IMR-90 (cell line): ENCODE measurements at places on chromosomes 11 and 22. TPM values are rescaled to one million over a fixed set of nuclear protein-coding genes. Genes with fewer than 3 reads are reported as not detected.

DNA sequence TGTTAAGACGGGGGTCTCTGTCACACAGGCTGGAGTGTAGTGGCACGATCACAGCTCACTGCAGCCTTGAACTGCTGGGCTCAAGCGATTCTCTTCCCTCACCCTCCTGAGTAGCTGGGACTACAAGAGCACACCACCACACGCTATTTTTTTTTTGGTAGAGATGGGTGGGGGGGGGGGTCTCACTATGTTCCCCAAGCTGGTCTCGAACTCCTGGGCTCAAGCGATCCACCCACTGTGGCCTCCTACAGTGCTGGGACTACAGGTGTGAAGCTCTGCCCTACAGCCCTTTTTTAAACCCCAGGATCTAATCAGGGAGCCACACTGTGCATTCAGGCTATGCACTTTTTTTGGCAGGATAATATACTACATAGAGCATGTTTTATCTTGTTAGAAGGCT is 1.4 kb upstream of the DHCR7 start:
- DNase-seq, result no peak

Gene OR6A2
- 0.56 and 0.72 TPM in 2 replicates for total RNA-seq

DNA sequence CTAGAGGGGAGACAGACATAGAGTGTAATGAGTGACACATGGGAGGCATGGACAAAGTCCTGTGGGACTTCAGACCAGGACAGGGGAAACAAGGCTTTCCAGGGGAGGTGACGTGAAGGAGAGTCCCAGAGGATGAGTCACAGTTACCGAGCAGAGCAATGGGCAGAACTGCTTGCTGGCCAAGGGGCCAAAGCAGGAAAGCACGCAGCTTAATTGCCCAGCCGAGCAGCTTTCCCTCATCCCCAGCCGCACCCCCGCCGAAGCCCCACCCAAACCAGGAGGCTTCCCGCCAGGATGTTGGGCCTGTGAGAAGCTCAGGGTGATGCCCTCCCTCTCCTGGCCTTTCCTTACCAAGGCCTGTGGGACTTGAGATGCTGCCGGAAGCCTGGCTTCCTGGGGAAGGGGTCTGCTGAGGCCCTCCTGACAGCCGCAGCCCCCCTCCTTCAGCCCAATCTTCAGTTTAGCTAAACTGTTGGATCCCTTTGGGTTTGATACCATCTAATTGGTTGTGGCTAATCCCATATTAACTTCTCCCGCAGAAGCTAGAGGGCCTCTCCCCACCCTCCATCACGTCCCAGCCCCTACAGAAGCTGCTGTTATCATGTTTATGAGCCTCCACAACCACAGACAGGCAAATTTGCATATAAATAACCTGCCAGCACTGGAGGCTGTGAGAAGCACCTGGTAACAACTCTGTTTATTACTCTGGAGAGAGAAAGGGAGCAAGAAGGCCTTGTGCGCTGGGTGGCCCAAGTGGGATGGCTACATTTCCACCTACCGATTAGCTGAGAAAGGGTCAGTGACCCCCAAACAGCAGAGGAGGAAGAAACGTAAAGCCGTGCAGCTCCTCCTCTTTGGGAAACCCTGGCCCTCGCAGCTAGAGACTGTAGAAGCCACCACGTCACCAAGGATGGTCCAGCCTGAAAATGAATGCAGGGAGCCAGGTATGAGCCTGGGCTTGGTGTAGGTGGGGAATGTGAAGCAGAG is 80.0 kb downstream of the TRIM29 start:
- DNase-seq, result no peak

GRCh38 chr11:61453695-61454094 is 23.8 kb downstream of the SDHAF2 start:
- DNase-seq, result no peak
